ENCODE measurements at places on chromosomes 5 and 9.

- DNase-seq, result no peak
Measured at GRCh38 chr9:25449503-25449902, 228.7 kb downstream of the TUSC1 start.

GRCh38 chr9:86545090-86545489, 190.9 kb upstream of the TUT7 start:
- no peak for DNase-seq

DNA sequence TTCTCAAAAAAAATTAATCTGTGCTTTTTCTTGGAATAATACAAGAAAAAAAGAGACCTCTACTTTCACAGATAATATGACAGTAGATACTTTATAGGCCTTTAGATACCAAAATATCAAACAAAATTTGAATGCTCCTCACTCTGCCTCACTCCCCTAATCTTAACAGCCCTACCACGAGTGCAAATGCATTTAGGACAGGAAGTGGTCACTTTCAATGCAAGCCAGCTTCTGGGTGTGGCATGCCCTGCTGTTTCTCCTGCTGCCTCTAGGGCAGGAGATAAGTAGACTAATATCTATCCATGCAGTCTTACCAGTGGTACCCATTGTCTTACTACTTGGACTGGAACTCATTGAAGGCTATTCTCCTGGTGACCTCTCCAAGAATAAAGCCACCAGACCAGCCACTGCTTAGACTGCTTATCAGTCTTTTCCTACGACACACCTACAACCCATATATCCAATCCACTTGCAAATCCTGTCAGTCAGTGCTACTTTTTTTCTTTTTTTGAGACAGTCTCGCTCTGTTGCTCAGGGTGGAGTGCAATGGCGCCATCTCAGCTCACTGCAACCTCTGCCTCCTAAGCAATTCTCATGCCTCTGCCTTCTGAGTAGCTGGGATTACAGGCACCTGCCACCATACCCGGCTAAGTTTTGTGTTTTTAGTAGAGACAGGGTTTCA, 23.0 kb downstream of the FRRS1L start:
- no peak for DNase-seq

GRCh38 chr5:133736512-133736911, 124.2 kb upstream of the FSTL4 start:
- no peak for DNase-seq

- no peak for DNase-seq
Measured at GRCh38 chr9:76206821-76207220, 187.4 kb downstream of the RFK start.

- DNase-seq, result peak; percentile 14
Measured at GRCh38 chr9:91659529-91660495, 236.2 kb upstream of the NFIL3 start.

GRCh38 chr5:36172599-36172998, 20.7 kb downstream of the SKP2 start:
- no peak for DNase-seq

DNA sequence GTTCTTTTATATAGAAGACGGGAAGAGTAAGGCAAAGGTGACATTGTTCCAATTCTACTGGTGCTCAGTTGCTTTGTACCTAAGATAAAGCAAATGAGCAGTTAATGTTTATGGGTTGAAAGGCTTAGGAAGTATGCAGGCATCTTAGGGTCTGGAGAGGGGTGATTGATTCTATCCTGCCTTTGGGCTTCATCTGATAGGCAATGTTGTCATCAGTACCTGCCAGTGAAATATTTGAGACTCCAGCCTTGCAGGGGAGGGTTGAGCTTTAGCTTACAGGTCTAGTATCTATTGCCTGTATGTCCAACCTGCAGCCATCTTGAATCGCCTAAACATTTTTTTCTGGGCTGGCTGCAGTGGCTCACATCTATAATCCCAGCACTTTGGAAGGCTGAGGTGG, 13.8 kb upstream of the CTSV start:
- DNase-seq, result no peak

DNA sequence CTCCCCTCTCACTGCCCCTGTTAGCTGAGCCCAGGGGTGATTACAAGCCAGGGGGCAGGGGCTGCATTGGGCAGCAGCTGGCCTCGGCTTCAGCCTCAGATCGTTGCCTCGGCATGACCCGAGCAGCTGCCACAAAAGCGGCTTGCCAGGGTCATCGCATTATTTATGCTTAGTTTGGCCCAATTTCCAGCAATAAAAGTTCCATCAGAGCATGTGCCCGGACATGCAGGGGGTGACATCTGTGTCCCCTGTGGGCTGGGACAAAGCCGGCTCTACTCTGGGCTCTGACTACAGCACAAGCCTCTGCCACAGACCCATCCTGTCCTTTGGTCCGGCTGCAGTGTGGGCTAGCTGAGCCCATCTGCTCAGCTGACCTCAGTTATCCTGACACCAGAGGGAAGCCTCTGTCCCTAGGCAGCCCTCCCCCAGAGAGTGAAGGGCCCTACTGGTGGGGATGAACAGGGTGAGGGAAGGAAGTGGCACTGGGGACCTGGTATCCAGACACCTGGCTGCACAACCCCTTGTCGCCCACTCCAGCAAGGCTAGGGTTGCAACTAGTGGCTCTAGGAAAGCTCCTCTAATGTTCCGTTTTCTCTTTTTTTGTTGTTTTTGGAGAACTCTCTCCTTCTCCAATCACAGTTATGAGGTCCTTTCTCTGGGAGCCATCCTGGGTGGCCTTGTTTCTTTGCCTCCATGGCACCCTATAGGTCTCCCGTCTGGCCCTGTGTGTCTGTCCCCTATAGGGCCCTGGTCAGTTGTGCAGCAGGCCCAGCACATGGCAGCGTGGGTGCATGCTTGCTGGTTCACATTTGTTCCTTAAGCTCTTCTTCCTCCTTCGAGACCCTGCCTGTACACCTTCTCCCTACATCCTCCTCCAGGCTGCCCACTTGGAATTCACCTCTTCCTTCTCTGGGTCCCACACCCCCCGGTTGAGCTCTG, 13.3 kb upstream of the GADD45G start:
- DNase-seq, result no peak

DNA sequence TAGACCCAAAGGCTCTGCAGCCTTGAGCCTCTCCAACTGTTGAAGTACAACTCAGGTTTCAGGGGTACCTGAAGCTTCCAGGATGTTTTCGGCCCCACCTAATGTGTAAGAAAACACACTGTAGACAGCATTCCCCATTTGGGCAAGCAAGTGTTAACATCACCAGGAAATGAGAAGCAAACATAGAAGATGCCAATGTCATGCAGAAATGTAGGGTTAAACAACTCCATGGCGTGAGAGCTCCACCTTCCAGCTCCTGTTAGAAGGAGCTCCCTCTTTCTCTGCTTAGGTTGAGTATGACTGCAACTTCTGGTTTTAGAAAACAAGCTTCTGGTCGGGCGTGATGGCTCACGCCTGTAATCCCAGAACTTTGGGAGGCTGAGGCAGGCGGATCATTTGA, 31.0 kb upstream of the DENND1A start:
- DNase-seq, result no peak

DNA sequence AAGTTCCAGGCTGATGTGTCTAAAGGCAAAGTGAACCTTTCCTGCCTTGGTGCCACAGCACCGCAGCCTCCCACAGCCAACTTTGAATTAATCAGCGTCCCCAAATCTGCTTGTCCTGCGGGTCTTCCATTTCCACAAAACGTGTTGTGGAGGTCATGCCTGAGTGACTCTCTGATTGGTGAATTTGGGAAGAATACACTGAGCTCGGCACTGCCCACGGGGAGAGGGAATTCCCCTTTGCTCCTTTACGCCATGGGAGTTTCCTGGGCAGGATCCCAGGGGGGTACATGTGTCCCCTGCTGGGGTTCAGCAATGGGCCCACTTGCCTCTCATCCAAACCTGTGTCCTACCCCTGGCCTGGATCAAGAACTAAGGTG, 90.4 kb downstream of the LHX2 start:
- no peak for DNase-seq

DNA sequence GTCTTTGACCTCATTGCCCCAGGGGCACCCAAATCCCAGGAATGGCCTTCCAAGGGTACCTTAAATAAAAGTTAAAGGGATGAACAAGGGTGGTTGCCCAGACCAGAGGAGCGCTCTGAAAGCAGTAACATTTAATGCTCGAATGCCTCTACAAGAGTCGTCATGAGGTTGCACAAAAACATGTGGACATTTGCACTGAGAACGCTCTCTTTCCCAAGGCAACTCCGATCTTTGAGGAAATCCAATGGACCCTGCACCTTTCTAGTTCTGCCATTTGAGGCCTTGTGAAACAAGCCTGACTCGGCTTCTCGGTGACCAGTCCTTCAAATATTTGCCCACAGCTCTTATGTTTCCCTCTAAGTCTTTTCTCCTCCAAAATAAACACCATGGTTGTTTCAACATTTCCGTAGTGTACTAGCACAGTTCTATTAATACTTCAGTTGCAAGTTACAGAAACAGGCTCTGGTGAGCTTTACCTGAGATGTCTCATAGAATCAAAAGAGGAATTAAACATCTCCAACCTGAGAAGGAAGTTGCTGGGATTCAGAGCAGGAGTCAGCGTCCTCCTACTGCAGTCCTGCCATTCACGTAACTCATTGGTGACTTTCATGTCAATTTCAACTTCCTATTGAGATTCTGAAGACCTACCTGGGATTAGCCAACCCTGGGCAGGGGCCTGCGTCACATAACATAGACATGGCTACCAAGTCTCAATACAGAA, 168.8 kb upstream of the RAI14 start:
- peak; percentile 84 for DNase-seq

DNA sequence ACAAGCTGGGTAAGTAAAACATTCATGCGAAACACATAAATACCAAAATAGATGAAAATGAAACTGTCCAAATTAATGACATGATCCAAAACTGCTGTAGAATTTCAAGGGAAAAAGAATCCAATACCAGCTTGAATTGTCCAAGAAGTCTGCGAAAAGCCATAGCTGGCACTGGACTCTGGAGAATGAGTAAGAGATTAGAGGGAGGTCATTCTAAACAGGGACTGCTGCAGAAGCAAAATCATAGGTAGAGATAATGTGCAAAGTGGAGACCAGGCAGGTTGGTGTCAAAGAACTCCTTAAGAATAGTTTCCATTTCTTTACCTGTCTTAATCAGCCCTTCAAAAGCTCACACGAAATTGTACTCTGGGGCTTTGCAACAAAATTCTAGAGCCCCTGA, 162.5 kb downstream of the NFIB start:
- DNase-seq, result no peak

DNA sequence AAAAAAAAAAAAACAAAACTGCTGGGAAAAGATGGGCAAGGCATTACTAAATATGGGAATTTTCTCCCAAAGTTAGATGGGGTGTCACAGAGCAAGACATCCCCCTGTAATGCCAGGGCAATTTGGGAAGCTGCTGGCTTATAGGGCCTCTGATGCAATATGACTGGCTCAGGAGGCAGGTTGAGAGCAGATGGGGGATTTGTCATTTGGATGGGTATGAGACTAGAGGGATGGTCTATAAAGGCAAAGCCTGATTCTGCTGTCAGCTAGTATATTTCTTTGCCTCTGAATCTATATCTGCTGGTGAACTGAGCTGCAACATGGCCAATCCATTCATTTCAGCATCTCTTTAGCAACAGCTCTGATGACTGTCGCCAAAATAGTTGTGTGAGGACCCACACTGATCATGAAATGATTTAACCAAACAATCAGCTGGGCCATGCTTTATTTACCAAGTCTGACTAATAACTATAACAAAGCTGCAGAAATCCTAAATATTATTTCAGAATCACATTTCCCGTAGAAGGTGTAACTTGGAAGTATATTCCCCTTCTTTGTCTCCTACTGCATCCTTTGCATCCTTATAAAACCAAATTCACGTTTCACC, 455.1 kb upstream of the ZNF608 start:
- no peak for DNase-seq

- DNase-seq, result no peak
Measured at GRCh38 chr9:69334317-69334716, 9.3 kb downstream of the ENTREP1 start.

- DNase-seq, result no peak
Measured at GRCh38 chr5:135222171-135222681, 176.8 kb downstream of the MACROH2A1 start.

GRCh38 chr9:112789891-112790774, 39.6 kb downstream of the SNX30 start:
- DNase-seq, result no peak

GRCh38 chr9:99416007-99416406, 193.9 kb downstream of the SEC61B start:
- DNase-seq, result peak; percentile 9

DNA sequence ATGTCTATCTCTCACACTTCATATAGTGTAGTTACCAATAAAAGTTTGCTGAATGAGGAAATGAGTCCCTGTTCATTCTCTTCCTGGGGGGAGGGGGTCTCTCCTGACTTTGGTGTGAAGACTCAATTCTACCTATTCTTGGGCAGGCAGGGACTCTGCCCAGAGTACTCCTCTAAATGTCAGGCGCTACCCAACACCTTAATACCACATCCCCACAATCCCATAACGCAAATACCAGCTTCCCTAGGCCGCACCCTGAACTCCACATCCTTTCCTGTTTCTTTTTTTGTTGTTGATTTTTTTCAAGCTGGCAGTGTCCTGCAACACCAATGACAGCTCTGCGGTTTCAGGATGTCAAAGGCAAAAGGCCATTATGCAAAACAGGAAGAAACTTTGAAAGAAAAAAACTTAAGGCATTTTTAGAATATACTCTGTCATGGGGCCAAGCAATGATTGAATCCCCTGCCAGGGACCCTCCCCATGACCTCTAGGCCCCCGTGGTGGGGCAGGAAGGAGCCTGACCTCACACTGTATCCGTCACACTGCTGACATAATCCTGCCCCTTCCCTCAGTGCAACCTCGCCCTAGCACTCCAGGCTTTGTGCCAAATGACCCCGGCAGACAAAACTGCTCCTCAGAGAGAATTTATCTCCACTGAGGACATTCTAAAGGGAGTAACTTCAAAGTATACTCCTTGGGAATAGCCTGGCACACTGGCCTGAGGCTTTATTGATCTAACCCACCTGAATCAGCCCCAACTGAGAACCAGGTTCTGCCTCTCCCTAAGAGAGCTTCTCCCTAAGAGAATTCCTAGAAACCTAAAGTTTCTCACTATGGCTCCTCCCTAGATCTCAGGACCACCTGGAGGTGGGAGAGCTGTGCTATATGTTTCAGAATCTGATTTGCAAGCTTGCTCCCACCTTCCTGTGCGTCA, 8.0 kb downstream of the B4GALT1 start:
- DNase-seq, result no peak

DNA sequence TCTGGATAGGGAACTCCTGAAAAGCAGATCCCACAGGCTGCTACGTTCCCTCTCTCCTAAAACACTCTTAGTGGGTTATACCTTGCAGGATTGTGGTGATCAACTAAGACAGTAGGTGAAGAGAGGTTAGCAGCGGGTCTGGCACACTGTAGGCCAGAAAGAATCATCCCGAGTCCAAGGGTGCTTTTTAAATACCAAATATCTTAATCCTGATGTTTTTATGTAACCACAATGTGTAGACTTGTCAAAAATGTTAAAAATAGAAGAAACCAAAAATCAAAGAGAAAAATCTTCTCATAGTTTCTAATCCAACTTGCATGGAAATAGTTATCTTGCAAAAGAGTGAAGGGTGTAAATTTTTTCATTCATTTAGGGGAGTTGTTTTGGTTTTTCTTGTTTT, 52.3 kb upstream of the IFNK start:
- DNase-seq, result no peak
